ENCODE measurements at places on chromosomes 2 and 18.

- DNase-seq = no peak
Measured at GRCh38 chr2:9300214-9300613, 93.6 kb downstream of the ASAP2 start.

DNA sequence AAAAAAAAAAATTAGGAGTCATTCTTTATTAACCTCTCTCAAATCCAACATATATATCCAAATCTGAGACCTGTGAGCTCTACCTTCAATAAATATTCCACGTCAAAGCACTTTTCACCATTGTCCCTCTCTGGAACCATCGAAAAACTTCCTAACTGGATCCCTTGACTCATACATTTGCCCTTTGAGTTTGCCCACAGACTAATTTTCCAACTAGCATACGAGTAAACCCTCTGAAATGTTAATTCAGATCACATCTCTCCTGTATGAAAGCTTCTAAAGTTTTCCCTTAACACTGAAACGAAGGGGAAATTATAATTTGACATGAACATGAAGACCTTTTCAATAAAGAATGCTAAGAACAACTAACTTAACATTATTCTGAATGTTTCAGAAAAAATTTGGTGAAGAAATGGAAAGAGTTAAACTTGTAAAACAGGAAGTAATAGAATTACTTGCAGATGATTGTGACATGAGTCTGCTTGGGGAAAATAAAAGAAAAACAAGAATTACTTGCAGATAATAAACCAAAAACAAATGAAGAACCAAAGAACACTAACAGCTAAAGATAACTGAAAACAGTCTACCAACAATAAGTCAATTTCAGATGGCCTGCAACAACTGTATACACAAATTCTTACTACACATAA lies 110.6 kb downstream of the C2orf74 start:
- DNase-seq = no peak

DNA sequence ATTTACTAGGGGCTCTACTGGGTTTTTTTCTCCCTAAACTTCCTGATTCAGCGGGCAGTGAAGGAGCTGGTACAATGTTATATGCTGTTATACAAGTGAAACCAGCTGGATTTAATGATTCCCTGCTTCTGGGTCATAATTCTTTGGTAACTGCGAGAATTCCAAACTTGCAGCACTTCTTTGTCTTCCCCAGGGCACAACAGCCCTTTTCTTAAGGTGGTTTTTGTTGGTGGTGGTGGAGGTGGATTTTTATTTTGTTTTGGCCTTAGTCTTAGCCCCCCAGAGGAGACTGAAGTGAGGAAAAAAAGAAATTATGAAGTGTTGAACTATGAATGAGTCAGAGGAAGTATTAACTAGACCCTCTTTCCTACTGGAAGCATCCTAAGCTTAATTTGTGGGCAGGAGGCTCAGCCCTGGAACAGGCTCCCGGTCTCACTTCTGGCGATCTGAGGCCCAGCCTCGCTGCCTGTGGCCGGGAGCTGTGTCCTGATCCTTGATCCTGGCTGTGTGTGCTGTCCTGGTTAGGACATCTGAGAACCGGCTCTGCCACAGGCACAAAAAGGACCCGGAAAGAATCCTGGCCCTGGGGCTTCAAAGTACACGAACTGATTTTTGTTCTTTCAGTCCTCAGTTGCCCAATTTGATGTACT lies 141.9 kb downstream of the LYPD6B start:
- DNase-seq = no peak

GRCh38 chr18:79531926-79532312 lies 136.2 kb downstream of the NFATC1 start:
- no peak for DNase-seq

- DNase-seq = no peak
Measured at GRCh38 chr2:234403074-234403473, 93.8 kb downstream of the ARL4C start.

DNA sequence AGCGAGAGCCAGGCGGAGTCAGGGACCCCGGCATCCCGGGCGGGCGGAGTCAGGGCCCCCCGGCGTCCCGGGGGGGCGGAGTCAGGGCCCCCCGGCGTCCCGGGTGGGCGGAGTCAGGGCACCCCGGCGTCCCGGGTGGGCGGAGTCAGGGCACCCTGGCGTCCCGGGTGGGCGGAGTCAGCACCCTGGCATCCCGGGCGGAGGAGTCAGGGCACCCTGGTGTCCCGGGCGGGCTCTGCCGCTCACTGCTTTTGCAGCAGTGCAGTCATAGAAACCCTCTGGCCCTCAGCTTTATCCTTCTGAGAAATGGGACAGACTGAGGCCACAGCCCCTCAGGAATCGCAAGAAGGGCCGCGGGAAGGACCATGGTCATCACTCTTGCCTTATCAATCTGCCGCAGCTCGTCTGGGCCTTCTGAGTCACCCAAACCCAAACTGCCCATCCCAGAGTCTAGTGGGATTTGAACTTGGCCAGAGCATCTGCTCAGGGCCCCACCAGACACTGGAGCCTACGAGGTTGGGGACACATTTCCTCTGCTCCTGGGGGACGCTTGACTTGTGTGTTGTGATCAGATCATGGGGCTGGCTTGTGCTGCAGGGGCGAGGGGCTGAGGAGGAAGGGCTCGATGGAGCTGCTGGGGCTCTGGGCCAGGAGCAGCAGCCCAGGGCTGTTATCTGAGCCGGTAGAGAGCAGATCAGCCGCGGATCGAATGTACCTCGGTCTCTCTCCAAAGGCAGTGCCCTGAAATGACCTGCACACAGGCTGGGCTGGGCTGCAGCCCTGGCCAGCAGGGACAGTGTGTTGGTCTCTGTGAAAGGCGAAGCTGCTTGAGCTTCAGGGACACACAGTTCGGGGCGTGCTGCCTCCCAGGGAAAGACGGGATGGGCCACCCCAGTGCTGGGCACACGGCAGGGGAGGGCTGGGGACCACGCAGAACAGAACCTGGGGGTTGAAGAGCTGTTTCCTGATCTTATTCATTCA lies 290.1 kb upstream of the HDAC4 start:
- DNase-seq = no peak

DNA sequence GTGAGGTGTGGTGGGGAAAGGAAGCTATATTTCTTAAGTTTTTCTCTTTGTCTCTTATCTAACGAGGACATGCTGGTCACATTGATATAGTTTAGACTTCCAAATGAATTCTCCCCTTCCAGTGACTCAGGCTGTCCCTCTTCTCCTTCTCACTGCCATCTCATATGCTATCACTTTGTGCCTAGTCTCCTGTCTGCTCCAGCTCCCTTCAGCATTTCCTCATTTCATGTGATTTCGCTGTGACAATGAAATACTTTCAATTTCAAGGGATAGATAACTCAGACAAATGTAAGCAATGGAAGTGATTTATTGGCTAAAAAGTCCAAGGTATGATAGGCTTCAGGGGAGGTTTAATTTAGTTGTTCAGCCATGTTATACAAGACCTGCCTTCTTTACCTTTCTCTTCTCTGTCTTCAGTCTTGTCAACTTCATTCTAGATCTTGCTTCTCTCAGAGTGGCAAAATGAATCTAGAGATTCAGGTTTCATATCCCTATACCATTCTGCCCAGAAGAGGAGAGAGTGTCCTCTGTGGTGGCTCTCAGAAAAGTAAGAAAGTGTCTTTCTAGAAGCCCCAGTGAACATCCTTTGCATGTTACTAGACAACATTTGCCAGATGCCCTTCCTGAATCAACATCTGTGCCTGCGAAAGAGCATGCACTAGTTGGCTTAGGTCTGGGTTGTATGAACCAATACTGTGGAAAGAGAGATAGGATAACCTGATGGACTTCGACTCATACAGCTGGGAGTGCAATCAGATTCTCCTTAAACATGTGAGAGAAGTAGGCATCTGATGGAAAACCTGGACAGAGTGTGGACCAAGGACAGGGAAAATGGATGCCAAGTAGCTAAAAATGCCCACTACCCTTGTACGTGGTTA lies 29.9 kb upstream of the GPR155 start:
- DNase-seq = no peak

DNA sequence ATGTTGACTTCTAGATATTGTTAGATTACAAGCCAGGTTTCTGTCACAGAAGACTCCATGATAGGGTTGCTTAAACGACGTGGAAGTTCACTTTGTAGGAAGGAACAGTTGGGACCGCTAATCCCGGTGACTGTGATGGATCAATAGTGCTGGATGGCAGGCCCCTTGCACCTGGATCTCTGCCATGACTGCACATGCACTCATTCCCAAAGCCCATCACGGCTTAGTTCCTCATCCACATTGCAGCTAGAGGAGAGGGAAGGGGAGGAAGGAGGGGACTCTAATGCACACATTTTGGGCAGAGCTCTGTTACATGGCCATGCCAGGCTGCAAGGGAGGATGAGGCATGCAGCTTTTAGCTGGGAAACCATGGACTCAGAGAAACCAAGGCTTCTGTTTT lies 773.7 kb upstream of the RAB6C start:
- no peak for DNase-seq

- no peak for DNase-seq
Measured at GRCh38 chr2:227551836-227552235, 46.9 kb upstream of the SCYGR2 start.

- DNase-seq = peak; percentile 34
Measured at GRCh38 chr18:9474108-9474982, 968 bp upstream of the RALBP1 start.

GRCh38 chr2:178194600-178195389 lies 483 bp downstream of the OSBPL6 start:
- DNase-seq = peak; percentile 76

DNA sequence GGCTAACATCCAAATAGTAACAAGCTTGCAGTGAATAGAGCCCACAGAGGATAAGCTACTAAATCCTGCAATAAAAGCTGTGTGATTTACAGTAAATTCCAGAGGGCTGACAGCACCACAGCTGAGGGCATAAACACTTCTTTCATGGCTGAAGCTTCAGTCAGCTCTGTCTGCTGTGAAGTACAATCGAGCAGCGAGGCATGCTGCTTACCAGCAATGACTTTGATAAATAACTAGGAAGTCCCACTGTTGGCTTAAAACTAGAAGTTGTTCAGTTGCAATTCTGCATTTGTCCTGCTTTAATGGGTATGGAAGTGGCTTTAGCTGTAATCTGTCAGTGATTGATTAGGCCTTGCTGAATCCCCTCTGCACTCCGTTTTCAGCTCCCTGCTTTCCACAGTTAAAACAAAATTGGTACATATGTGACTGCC lies 65.2 kb upstream of the FIGN start:
- DNase-seq = no peak

- no peak for DNase-seq
Measured at GRCh38 chr2:140122001-140122400, 1341.8 kb upstream of the NXPH2 start.

- no peak for DNase-seq
Measured at GRCh38 chr2:105308382-105309146, 21.0 kb downstream of the TGFBRAP1 start.

DNA sequence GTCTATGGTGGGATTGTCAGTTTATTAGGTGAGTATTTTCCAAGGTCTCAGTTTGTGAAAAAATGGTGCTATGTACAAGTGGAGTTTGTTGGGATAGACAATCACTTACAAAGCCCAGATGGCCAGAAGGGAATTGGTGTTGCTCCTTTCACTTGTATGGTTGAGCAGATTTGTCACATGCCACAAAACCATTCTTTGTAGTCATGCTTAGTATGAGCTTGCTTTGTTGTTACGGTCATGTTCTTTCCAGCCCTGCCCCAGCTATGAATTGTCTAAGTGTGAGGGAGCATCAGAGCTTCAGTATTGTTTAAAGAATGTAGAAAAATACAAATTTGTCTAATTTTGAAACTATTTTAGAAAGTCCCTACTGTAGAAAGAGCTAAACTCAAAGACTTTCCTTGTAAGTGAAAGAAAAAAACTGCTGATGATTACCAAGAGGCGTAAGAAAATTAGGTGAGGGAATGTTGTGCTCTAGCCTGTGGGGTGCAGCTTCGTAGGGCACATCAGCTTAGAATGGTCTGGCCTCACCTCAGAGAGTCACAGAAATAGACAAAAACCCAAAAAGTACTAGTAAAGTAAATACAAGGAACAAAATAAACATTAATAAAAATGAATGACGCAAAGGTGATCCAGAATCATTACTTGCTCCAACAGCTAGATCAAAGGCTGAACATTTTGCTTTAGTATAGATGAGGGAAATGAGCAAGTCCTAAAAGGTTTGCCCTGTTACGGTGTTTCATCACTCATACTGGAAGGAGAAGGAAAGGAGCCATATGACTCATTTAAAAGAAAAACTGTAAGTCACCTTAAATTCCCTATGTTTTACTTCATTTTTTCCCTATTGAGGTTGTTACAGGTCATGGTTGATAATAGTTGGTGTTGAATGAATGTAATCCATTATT lies 9.2 kb downstream of the TGIF1 start:
- no peak for DNase-seq

DNA sequence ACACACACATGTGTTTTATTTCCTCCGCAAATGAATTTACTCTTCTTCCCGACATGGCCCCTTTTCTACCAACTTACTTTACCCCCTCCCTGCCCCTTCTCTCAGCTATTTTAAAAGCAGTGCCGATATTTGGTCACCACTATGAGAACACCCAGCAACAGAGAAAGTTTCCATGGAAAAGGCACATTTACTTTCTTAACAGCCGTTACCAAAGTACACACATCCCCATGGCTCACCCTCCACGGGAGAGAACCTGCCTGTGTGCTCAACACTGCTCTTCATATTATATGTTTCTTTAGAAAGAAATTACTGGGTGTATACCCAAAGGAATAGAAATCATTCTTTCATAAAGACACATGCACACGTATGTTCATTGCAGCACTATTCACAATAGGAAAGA lies 714.4 kb downstream of the DCDC2C start:
- no peak for DNase-seq

- no peak for DNase-seq
Measured at GRCh38 chr2:237519506-237520245, 32.6 kb downstream of the MLPH start.

- peak; percentile 80 for DNase-seq
Measured at GRCh38 chr18:75923169-75923568, 495.7 kb upstream of the SMIM21 start.

DNA sequence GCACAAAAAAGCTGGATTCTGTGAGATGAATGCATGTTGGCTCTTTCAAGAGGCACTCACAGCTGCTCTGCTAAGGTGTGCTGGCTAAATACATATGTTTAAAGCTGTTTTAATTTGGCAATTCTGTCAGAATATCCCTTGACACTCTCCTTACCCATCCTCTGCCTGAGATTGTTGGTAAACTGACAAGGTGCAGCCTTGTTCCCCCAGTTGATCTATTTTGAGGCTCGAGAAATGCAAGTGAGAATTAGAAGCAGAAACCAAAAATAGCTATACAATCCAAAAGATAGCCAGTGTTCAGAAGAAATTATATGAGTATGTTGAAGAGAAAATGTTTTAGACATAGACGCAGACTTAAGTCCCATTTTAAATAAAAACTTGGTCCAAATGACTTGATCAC lies 971.7 kb upstream of the GYPC start:
- no peak for DNase-seq

DNA sequence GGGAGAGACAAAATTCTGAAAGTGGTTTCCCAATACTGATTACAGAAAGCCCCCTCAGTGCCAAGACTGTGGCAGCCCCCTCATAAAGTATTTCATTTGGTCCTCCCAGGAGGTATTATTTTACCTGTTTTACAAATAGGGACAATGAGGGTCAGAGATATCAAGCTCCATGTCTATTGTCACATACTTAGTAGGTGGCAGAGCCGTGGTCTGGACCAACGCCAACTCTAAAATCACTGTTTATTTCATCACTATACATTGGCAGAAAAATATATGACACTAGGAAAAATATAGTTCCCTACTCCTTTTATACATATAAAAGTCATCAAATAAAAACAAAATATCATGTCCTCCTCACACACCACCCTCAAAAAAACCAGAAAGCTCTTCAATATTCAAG lies 68.6 kb downstream of the DHRS9 start:
- DNase-seq = no peak

All from occipital lobe (tissue), 3 donors.